ENCODE measurements at places on chromosomes 5 and 9.
A peak's percentile ranks its signal among the peaks of the same experiment; 100 is the strongest.

GRCh38 chr5:72228960-72229359 is 91.1 kb downstream of the MRPS27 start:
- peaks cover 5% of the 10 kb centered on the region for H3K4me1 ChIP-seq
- no peak for DNase-seq
- no peak overlapping the region for H3K4me3 ChIP-seq

DNA sequence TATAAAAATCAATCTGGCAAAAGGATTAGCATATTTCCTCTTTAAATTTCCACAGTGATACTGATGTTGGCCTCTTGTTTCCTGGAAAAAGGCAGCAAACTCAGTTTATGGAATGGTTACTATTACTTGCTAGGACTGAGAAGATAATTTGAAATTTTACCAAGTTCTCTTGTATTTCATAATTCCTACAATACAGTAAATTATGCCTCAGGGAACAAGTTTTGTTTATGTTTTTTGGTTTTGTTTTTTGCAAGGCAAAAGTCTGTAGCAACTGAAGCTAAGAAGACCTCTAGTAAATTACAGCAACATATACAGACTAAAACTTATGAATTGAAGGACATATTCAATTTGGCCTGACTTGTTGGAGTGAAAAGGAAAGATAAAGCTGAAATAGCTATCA is 30.2 kb upstream of the SLCO6A1 start:
- no peak overlapping the region for H3K4me3 ChIP-seq
- H3K36me3 ChIP-seq = no peaks in the 10 kb centered on the region
- no peaks in the 10 kb centered on the region for H3K4me1 ChIP-seq
- no peak for DNase-seq
- no peaks in the 10 kb centered on the region for H3K27me3 ChIP-seq

GRCh38 chr9:132768932-132769905 is 99.0 kb downstream of the GTF3C4 start:
- H3K27ac ChIP-seq = peak overlapping the region; percentile 90
- no peaks in the 10 kb centered on the region for H3K36me3 ChIP-seq
- peak; percentile 79 for DNase-seq
- no peaks in the 10 kb centered on the region for H3K27me3 ChIP-seq
- peak overlapping the region; percentile 62 for H3K4me3 ChIP-seq
- no peaks in the 10 kb centered on the region for H3K4me1 ChIP-seq

DNA sequence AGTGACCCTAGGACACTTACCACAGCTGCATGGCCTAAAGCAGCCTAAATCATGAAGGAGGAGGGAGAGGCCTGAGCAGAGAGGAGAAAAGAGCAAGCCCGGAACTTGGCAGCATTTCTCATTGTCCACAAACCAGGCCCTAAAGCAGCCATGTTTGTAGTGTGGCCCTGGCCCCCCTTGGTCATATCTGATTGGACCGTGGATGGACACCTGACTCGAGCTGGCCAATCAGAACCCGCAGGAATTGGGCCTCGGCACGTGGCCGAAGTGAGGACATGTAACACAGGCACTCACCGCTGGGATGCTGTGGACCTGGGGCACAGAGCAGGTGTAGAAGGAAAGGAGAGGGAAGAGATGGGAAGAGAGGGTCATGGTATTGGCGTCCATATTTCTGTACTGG is 56.9 kb downstream of the ASS1 start:
- peaks cover 4% of the 10 kb centered on the region for H3K36me3 ChIP-seq
- no peak overlapping the region for H3K4me3 ChIP-seq
- H3K4me1 ChIP-seq = no peaks in the 10 kb centered on the region
- DNase-seq = no peak
- no peak overlapping the region for H3K27ac ChIP-seq

DNA sequence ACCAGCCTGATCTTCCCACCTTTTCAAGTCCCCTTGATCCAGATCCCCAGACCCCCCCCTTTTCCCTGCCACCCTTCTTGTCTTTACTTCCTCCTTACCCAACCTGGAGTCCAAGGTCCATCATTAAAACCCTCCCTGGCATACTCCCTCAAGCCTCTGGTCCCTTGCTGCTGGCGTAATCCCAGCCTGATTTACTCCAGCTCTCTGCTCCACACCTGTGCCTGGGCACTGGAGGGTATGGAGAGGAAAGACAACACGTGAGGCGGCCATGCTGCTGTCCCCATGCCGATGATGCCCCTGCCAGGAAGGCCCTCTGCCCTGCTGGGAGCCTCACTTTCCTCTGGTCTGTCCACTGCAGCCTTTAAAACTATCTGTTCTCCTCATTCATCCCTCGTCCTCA is 5.1 kb downstream of the B4GALT7 start:
- H3K36me3 ChIP-seq = no peaks in the 10 kb centered on the region
- peaks cover 6% of the 10 kb centered on the region for H3K4me1 ChIP-seq
- H3K4me3 ChIP-seq = no peak overlapping the region

- DNase-seq = no peak
- H3K27ac ChIP-seq = no peak overlapping the region
- no peaks in the 10 kb centered on the region for H3K4me1 ChIP-seq
- no peak overlapping the region for H3K4me3 ChIP-seq
- no peaks in the 10 kb centered on the region for H3K36me3 ChIP-seq
Measured at GRCh38 chr9:135864447-135865049, 42.8 kb downstream of the CAMSAP1 start.

GRCh38 chr5:57779383-57780223 is 297.0 kb upstream of the ACTBL2 start:
- no peaks in the 10 kb centered on the region for H3K27me3 ChIP-seq
- H3K4me1 ChIP-seq = peaks cover 18% of the 10 kb centered on the region
- no peak overlapping the region for H3K27ac ChIP-seq
